ENCODE measurements at places on chromosomes 6 and 20.

DNA sequence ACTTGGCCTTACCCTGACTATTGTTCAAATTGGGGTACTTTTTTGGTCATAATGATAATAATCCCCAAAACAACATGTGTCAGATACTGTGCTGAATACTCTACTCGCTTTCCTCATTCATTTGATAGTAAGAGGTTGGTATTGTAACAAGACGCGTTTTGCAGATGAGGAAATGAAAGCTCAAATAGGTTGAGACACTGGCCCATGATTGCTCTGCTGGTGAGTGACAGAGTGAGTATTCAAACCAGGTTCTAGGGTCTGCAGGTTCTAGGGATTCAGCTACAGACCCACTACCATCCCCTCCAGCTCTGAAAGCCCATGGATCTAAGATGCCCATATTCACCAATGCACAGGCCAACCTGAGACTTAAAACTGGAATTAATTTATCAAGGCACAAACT lies 1.3 kb upstream of the ENPP4 start:
- H3K27me3 ChIP-seq: no peaks in the 10 kb centered on the region
- H3K4me3 ChIP-seq: peak overlapping the region; percentile 92
- DNase-seq: no peak

DNA sequence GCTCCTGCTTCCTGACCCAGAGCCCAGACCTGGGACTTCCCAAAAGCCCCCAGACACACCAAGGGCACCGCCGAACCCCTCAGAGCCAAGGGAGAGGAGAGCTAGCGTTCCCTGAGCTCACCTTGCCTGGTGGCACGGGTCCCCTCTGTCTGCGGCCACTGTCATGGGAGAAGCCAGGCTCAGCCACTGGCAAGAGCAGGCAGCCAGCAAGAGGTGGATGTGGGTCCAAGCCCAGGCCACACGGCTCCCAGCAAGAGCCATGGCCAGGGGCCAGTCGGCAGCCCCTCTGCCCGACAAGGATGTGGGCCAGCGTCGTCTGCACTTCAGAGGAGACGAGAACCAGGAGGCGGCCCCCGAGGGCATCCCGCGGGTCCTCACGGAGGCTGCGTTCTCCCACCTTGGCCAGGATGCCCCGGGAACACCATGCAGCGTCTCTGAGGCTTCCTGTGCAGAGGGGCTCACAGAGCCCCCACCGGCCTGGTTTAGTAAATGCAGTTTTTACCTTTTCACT lies 2.2 kb upstream of the PPDPF start:
- peaks cover 5% of the 10 kb centered on the region for H3K27me3 ChIP-seq
- no peak overlapping the region for H3K4me3 ChIP-seq
- DNase-seq: no peak
- H3K27ac ChIP-seq: no peak overlapping the region
- peaks cover 15% of the 10 kb centered on the region for H3K36me3 ChIP-seq

DNA sequence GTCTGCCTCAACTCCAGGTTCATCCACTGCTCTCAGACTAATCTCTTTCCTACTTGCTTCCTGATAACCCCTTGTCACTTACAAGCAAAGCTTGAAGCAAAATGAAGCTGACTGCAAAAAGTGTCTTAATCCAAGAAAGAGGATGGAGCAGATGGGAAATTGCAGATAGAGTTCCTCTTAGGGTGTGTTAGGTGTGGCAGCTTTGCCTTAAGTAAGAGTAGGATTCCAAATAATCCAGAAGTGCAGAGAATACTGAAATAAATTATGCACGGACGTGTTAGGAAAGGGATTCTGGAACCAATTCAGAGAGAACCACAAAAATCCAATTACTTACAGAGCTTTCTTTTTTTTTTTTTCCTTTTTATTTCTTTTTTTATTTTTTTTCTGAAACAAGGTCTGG lies 6.1 kb upstream of the RPL7L1 start:
- no peak for DNase-seq
- no peaks in the 10 kb centered on the region for H3K27me3 ChIP-seq
- H3K4me1 ChIP-seq: no peaks in the 10 kb centered on the region

GRCh38 chr6:168590406-168590805 lies 149.4 kb downstream of the SMOC2 start:
- no peaks in the 10 kb centered on the region for H3K27me3 ChIP-seq
- no peak for DNase-seq
- no peaks in the 10 kb centered on the region for H3K4me1 ChIP-seq
- no peaks in the 10 kb centered on the region for H3K36me3 ChIP-seq
- H3K27ac ChIP-seq: no peak overlapping the region
- no peak overlapping the region for H3K4me3 ChIP-seq

DNA sequence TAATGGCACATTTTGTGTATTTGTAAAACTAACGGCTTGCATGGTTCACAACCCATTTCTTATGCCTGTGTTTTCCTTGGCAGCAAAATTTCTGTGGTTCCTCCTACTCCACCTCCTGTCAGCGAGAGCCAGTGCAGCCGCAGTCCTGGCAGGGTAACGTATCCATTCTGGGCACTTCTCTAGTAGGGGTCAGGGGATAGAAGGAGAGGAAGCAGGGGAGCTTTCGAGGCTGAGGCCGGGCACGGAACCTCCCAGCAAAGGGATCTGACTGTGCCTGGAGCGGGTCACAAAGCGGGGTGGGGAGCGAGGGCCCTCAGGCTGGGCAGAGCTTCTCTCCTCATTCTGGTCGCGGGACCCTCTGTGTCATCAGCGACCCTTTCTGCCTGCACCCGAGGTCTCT lies 58.4 kb downstream of the SYTL3 start:
- H3K4me3 ChIP-seq: no peak overlapping the region
- H3K27ac ChIP-seq: no peak overlapping the region
- peaks cover 30% of the 10 kb centered on the region for H3K36me3 ChIP-seq
- DNase-seq: no peak
- no peaks in the 10 kb centered on the region for H3K27me3 ChIP-seq

DNA sequence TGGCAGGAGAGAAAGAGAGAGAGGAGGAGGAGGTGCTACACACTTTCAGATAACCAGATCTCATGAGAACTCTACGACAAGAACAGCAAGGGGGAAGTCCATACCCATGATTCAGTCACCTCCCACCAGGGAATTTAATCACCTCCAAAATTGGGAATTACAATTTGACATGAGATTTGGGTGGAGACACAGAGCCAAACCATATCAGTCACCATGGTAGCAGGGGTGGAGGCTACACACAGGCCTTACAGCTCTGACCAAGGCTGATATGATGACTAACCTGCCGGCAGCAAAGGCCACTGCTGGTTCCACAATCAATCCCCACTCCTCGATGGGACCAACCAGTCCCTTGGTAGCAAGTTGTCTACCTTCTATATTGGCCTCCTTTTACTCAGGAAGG lies 13.6 kb upstream of the RBM24 start:
- H3K4me3 ChIP-seq: no peak overlapping the region
- H3K4me1 ChIP-seq: no peaks in the 10 kb centered on the region
- H3K27ac ChIP-seq: no peak overlapping the region
- no peaks in the 10 kb centered on the region for H3K36me3 ChIP-seq
- no peak for DNase-seq
- H3K27me3 ChIP-seq: peaks cover 4% of the 10 kb centered on the region

GRCh38 chr20:7449269-7449668 lies 491.0 kb downstream of the HAO1 start:
- no peaks in the 10 kb centered on the region for H3K4me1 ChIP-seq
- no peak for DNase-seq
- H3K27ac ChIP-seq: no peak overlapping the region

DNA sequence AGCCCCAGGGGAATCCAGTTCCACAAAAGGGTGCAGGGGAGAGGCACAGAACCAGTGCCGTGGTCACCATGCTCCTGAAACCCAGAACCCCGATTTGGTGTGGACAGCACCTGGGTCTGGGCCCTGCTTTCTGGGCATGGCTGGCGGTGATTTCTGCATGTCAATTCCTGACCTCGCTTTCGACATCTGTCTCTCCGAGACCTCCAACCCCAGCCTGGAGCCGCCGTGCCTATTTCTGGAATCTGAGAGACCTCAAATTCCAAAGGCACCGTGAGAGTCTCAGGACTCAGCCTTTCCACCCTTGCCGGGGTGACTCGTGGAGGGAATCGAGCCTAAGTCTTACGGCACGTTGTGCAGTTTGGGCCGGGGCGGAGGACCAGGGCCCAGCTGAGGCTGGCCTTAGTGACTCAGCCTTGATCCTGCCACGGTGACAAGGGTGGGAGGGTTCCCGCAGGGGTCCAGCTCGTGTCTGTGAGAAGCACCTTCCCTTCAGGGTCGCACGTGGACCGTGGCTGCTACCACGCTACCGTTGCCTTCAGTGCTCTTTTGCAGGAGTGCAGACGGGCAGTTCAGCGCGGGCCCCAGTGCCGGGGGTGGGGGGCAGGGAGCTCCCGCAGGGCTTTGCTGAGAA lies 133.7 kb downstream of the PXDC1 start:
- H3K4me1 ChIP-seq: peaks cover 2% of the 10 kb centered on the region
- peaks cover 6% of the 10 kb centered on the region for H3K27me3 ChIP-seq

GRCh38 chr6:40894962-40895799 lies 143.8 kb downstream of the UNC5CL start:
- H3K36me3 ChIP-seq: no peaks in the 10 kb centered on the region
- no peak overlapping the region for H3K4me3 ChIP-seq
- H3K4me1 ChIP-seq: no peaks in the 10 kb centered on the region
- H3K27me3 ChIP-seq: peaks cover 5% of the 10 kb centered on the region

- peaks cover 12% of the 10 kb centered on the region for H3K27me3 ChIP-seq
- no peak overlapping the region for H3K27ac ChIP-seq
- no peak overlapping the region for H3K4me3 ChIP-seq
- H3K4me1 ChIP-seq: no peaks in the 10 kb centered on the region
- DNase-seq: no peak
Measured at GRCh38 chr6:1055015-1055921, 256.6 kb upstream of the FOXQ1 start.

DNA sequence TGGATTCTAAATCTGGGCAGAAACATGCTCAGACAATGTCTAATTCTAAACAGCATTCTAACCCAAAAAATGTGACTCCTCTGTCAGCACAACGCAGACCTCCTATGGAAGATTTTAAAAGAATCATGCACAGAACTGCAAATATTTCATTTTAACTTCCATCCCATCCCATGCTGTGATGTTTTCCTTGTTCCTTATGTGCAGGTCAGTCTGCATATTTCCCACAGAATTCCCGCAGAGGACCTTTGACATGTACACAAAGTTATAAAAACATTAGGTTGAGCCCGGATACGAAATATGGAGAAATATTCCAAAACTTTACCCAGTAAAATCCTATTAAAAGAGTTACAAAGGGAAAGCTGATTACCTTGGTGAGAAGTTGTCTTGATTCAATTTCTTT lies 467.1 kb upstream of the EPHA7 start:
- DNase-seq: no peak
- no peaks in the 10 kb centered on the region for H3K27me3 ChIP-seq
- no peaks in the 10 kb centered on the region for H3K36me3 ChIP-seq

DNA sequence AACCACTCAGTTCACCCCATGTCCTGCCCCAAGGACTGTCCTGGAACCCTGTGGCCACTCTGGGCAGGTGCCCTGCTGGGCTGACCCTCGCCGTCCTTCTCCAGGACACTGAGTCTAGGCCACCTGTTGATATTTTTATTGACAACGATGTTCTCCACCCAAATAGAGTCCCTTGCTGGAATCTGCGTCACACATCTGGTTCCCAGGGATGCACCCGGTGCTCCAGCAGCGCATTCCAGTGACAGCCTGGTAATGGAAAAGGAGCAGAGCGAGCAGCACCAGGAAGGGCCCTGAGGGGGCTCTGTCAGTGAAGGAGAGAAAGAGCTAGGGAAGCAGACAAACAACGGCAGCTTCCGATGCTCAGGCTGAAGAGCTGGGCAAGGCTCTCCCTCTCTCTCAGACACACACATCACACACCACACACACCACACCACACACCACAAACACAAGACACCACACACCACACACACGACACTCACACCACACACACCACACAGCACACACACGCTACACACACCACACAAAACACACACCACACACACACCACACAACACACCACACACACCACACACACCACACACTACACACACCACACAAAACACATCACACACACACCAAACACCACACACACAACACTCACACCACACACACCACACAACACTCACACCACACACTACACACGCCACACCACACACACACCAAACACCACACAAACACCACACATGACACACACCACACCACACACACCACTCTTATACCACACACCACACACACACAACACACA lies 117.9 kb upstream of the THBS2 start:
- DNase-seq: no peak
- H3K27me3 ChIP-seq: no peaks in the 10 kb centered on the region
- H3K36me3 ChIP-seq: no peaks in the 10 kb centered on the region
- no peaks in the 10 kb centered on the region for H3K4me1 ChIP-seq

DNA sequence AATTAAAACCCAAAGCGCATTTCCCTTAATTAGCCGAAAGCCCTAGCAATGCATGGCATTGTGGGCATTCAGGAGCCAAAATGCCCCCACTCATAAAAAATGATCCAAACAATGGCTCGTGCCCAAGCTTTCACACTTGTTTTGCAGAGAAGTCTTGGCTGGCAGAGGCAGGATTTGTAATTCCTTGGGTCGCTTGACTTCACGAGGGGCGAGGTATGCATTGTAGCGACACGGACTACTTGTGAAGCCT lies 613 bp upstream of the SASH1 start:
- H3K4me1 ChIP-seq: peaks cover 12% of the 10 kb centered on the region
- H3K4me3 ChIP-seq: peak overlapping the region; percentile 64
- DNase-seq: no peak
- H3K36me3 ChIP-seq: no peaks in the 10 kb centered on the region

GRCh38 chr6:102895683-102896082 lies 1502.2 kb downstream of the GRIK2 start:
- no peak overlapping the region for H3K4me3 ChIP-seq
- H3K27me3 ChIP-seq: no peaks in the 10 kb centered on the region
- no peak overlapping the region for H3K27ac ChIP-seq
- H3K36me3 ChIP-seq: no peaks in the 10 kb centered on the region
- DNase-seq: no peak

DNA sequence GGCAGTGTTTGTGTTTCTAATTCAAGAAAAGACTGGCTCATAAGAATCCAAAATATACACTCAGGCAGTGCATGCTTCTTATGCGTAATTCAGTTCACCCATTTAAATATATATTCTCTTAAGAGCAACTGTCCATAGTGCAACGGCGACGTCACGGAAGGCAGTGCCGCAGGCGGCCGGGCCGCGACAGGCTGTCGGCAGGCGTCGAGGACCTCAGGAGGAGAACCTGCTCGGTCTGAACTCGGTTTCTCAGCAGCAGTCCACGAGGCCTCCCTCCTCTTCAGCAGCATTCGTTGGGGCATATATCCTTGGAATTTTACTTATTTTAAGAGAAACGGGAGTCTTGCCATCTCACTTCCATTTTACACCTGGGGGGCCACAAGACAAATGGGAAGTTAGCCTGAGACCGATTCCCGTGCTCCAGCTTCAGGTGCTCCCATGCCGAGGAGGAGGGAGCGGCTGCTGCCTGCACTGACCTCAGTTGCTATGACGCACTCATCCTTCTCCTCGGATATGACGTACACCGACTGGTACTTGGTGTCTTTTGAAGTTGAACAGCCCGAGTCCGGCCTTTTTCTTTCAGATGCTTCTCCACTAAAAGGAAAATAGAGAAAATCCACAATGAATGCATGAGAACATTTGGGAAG lies 8.2 kb downstream of the DLL1 start:
- H3K27ac ChIP-seq: no peak overlapping the region
- no peak overlapping the region for H3K4me3 ChIP-seq
- DNase-seq: no peak
- H3K4me1 ChIP-seq: peaks cover 17% of the 10 kb centered on the region
- no peaks in the 10 kb centered on the region for H3K27me3 ChIP-seq
- peaks cover 2% of the 10 kb centered on the region for H3K36me3 ChIP-seq
